H9 (cell line): ENCODE measurements at places on chromosomes 3 and 15. TPM values are rescaled to one million over a fixed set of nuclear protein-coding genes. Genes with fewer than 3 reads are reported as not detected.

Gene SLC22A13
- 0.11 TPM in 1 of 2 replicates, not detected in the other for total RNA-seq

Gene C3orf22
- total RNA-seq, result not detected in 2 replicates

Gene CACNA2D3
- total RNA-seq, result 3.0 and 3.2 TPM in 2 replicates

Gene CPN2
- total RNA-seq, result not detected in 2 replicates

Gene STX19
- total RNA-seq, result not detected in 2 replicates

Gene FGD5
- 7.8 and 8.6 TPM in 2 replicates for total RNA-seq

Gene PAQR9
- total RNA-seq, result 2.3 and 3.2 TPM in 2 replicates

Gene ZNF501
- 4.9 and 6.5 TPM in 2 replicates for total RNA-seq

Gene HYKK
- total RNA-seq, result 2.4 and 3.1 TPM in 2 replicates

Gene LMAN1L
- not detected in 2 replicates for total RNA-seq

Gene HIGD2B
- not detected in 2 replicates for total RNA-seq

Gene MYLK
- 10.1 and 10.4 TPM in 2 replicates for total RNA-seq

Gene EIF2A
- 73.9 and 74.1 TPM in 2 replicates for total RNA-seq

Gene ZMYND10
- total RNA-seq, result 0.61 and 1.4 TPM in 2 replicates

Gene TRANK1
- 4.7 and 5.9 TPM in 2 replicates for total RNA-seq

Gene STRIT1
- total RNA-seq, result 0.26 TPM in 1 of 2 replicates, not detected in the other

Gene IQCF5
- not detected in 2 replicates for total RNA-seq

Gene HYAL3
- total RNA-seq, result 2.3 and 3.1 TPM in 2 replicates

Gene CCDC71
- 26.1 and 27.6 TPM in 2 replicates for total RNA-seq

Gene SPINK8
- not detected in 2 replicates for total RNA-seq

Gene CHRNA7
- 4.4 and 4.8 TPM in 2 replicates for total RNA-seq

Gene ADAMTS17
- 2.6 and 2.9 TPM in 2 replicates for total RNA-seq

Gene GUCA1C
- not detected in 2 replicates for total RNA-seq

Gene OSBPL10
- total RNA-seq, result 42.7 and 46.7 TPM in 2 replicates

Gene OR5H2
- total RNA-seq, result not detected in 2 replicates

Gene ZBTB47
- total RNA-seq, result 3.6 and 4.2 TPM in 2 replicates

Gene PRSS50
- total RNA-seq, result 0.24 and 0.59 TPM in 2 replicates

Gene DLL4
- 0.28 and 0.35 TPM in 2 replicates for total RNA-seq

Gene GOLGA6L7
- not detected in 2 replicates for total RNA-seq

Gene SLC15A2
- total RNA-seq, result 2.3 and 2.4 TPM in 2 replicates

Gene MORC1
- not detected in 2 replicates for total RNA-seq

Gene RPL14
- 2,490 and 2,505 TPM in 2 replicates for total RNA-seq

Gene SERINC4
- total RNA-seq, result 0.17 and 0.26 TPM in 2 replicates

Gene ARRDC4
- total RNA-seq, result 8.1 and 8.7 TPM in 2 replicates

Gene FILIP1L
- 0.07 and 0.22 TPM in 2 replicates for total RNA-seq

Gene HOMER2
- total RNA-seq, result 12.8 and 14.2 TPM in 2 replicates

Gene ZNF609
- total RNA-seq, result 38.8 and 45.3 TPM in 2 replicates

Gene TRAT1
- total RNA-seq, result not detected in 2 replicates

Gene TATDN2
- total RNA-seq, result 34.4 and 34.5 TPM in 2 replicates

Gene FETUB
- not detected in 2 replicates for total RNA-seq

Gene WDR49
- total RNA-seq, result 0.90 and 1.3 TPM in 2 replicates

Gene TOP2B
- 170 and 181 TPM in 2 replicates for total RNA-seq

Gene NOX5
- total RNA-seq, result 0.04 TPM in 1 of 2 replicates, not detected in the other

Gene MUC20
- total RNA-seq, result 0.33 TPM in 1 of 2 replicates, not detected in the other

Gene BFSP2
- not detected in 2 replicates for total RNA-seq

Gene SPRED1
- total RNA-seq, result 41.0 and 42.1 TPM in 2 replicates

Gene RYK
- total RNA-seq, result 57.7 and 60.6 TPM in 2 replicates

Gene OXTR
- total RNA-seq, result 1.5 and 1.7 TPM in 2 replicates

Gene GRAMD1C
- total RNA-seq, result 1.8 TPM in 2 replicates

Gene HHLA2
- total RNA-seq, result not detected in 2 replicates

Gene TMEM202
- total RNA-seq, result not detected in 2 replicates

Gene LOXL1
- total RNA-seq, result 6.9 and 9.1 TPM in 2 replicates

Gene ADGRG7
- not detected in 2 replicates for total RNA-seq

Gene NMNAT3
- 1.2 and 1.3 TPM in 2 replicates for total RNA-seq

Gene FSTL1
- 305 and 326 TPM in 2 replicates for total RNA-seq

Gene GPR62
- total RNA-seq, result 0.13 and 0.33 TPM in 2 replicates

Gene ITGA11
- 0.07 TPM in 1 of 2 replicates, not detected in the other for total RNA-seq

Gene PPARG
- total RNA-seq, result 0.42 TPM in 1 of 2 replicates, not detected in the other
